ENCODE measurements at places on chromosomes 1 and 21.

GRCh38 chr1:156658496-156658895 lies 16.6 kb downstream of the BCAN start:
- no peak for DNase-seq

DNA sequence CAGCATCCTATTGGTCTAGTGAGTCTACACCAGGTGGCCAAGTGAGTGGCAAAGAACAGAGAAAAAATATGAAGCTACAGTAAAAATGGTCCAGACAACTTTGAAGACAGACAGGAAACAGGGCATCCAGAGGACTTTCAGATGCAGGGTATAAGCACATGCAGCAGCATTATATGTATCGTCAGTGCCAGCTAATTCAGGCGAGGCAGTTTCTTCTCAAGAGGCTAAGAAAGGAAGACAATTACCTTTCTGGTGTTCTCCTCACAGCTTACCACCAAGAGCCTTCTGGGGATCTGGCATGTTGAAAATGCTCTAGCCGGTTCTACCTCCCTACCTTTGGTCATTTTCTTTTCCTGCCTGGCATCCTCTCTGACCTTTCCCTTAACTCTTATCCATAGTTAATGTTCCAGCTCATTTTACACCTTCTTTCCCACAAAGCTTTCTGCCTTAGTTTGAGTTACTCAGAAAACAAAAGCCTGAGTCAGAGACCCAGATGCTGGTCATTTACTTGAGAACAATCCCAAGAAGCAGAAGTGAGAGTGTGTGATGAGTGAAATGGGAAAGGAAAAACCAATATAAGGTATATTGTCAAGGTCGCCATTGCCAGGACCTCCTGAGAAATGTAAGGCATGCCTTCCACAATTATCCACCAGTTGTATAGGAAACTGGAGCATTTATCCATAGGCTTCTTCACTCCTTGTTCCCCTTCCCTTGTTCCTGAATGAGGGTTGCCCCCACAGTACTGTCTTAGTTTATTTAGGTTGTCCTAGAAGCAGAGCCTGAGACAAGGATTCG lies 444.1 kb downstream of the PLPP3 start:
- DNase-seq, result no peak

DNA sequence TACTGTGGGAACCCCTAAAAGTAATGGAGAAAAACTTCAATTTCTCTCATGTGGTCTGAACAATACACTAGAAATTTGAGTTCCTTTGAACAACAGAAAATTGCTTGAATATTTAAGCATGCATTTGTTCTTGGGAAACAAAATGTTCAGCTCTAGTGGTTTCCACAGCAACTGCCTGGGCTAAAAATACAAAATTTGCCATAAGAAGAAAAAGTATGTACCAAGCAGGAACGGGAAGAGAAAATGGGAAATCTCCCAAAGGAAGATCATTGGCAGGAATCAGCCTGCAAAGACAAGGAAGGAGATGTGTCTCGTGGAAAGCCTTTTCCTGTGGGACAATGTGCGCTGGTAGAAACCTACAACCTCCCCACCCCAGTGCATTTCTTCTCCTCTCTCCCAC lies 119.0 kb upstream of the DPT start:
- DNase-seq, result no peak

DNA sequence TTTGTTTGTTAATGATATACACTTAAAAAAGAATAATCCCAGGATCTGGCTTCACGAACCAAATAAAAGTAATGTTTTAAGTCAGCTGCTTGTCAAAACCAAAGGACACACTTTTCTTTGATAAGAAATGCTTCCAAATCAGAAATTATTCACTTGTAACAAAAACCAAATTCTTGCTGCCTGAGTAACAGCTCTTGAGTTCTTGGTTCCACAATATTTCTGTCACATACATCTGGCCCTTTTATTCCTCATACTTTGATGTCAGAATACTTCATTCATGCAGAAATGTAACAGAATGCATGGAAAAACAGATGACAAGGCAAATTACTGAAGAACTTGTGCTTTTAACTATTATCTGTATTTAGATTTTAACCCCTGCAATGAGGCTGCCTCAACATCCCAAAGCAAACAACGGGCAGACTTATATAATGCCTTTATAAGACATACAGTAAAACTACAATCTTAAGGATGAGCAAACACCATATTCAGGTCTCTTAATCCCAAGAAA lies 1.5 kb downstream of the VAMP4 start:
- no peak for DNase-seq

- no peak for DNase-seq
Observed at GRCh38 chr1:2345297-2346075, 45.9 kb downstream of the MORN1 start.

DNA sequence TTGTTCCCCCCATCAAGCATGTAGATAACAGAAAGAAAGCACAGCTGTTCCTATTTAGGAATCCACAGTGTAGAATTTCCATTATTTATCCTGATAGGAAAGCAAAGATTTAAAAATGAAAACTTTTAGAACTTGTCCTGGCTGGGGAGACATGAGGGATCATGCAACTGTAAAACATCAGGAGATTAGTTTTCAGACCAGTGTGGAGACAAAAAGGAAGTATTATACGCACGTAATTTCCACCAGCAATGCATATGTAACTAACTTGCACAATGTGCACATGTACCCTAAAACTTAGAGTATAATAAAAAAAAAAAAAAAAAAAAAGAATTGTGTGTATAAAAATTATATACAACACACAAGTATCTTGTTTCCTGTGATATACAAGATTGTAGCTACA lies 172.4 kb downstream of the NEGR1 start:
- no peak for DNase-seq

- DNase-seq, result no peak
Observed at GRCh38 chr21:32131960-32132359, 146.9 kb downstream of the MIS18A start.

- no peak for DNase-seq
Observed at GRCh38 chr1:159860456-159860855, 2.0 kb downstream of the VSIG8 start.

- DNase-seq, result no peak
Observed at GRCh38 chr1:242747233-242747632, 222.7 kb upstream of the PLD5 start.

DNA sequence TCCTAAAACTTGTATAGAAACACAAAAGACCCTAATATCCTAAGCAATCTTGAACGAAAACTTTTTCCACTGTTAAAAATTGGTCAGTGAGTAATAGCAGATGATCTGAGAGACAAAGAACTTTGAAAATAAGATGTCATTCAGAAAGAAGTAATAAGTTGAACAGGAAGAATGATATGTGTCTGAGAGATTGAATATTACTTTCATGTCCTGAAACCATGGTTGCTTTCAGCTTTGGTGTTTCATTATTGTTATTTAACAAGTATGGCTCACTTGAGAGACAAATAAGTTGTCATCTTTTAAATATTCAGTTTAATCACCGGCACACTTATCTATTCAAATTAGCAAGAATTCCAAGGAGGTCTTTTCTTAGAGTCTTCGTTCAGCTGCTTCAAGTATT lies 11.4 kb downstream of the PRKACB start:
- DNase-seq, result no peak

DNA sequence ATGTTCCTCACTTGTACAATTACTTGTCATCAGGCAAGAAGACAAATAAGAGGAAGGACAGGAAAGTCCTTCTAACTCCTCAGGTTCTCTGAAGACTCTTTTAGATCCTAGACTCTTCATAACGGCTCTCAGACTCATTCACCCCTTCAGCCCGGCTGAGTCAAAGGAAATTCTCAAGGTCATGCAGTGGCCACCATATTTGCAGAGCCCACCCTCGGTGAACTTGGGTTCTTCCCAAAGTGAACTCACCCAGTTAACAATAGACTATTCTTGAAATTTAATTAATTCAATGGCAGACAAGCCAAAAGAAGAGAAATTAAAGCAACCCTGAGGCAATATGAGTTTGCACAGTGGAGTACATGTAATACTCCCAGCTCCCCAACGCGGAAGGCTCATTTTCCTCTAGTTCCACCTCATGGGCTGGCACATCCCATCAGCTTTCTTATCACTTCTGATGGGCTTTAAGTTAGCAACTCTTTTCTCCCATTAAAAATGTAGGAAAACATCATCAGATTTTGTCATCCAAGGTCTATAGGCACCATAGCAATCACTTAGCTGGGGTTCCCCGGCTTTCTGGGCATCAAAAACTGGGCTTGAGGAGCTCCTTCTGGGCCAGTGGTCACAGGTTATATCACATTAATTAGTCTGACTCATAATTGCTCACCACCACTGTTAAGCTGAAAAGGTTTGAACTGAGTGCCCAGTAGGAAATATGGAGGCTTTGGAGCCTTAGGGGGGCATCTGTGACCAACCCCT lies 27.8 kb upstream of the TIAM1 start:
- no peak for DNase-seq

All from T-helper 9 cell (primary cell).